ENCODE measurements at places on chromosomes 1 and 21. TPM values are rescaled to one million over a fixed set of nuclear protein-coding genes. Genes with fewer than 3 reads are reported as not detected.

ANXA9 gene
- not detected for total RNA-seq

ERG gene
- 0.76 TPM for total RNA-seq

MTARC1 gene
- 0.76 TPM for total RNA-seq

OR2T5 gene
- not detected for total RNA-seq

NBPF15 gene
- total RNA-seq = 32.0 TPM

DENND4B gene
- total RNA-seq = 17.5 TPM

FCRL1 gene
- not detected for total RNA-seq

RHD gene
- total RNA-seq = not detected

CLDN8 gene
- total RNA-seq = not detected

PRAMEF9 gene
- total RNA-seq = not detected

NBPF20 gene
- total RNA-seq = 1.4 TPM

SPATC1L gene
- 5.3 TPM for total RNA-seq

XPR1 gene
- total RNA-seq = 15.6 TPM

CDA gene
- 5.9 TPM for total RNA-seq

ZBTB8B gene
- total RNA-seq = not detected

CLDN14 gene
- total RNA-seq = 0.51 TPM

Data from GM23248 (cell line).